ENCODE measurements at places on chromosomes 11 and 22. TPM values are rescaled to one million over a fixed set of nuclear protein-coding genes. Genes with fewer than 3 reads are reported as not detected.

- no peak for DNase-seq
Measured at GRCh38 chr11:26023057-26023456, 308.9 kb upstream of the ANO3 start.

- DNase-seq: no peak
Measured at GRCh38 chr11:13782390-13783075, 114.1 kb downstream of the FAR1 start.

KCNC1 gene
- 0.05 TPM for total RNA-seq

PLA2G3 gene
- not detected for total RNA-seq

DDTL gene
- total RNA-seq: 3.5 TPM

ASRGL1 gene
- 9.2 TPM for total RNA-seq

Measured in cardiac septum (tissue), 1 donor.